ENCODE measurements at places on chromosomes 13 and 19.

DNA sequence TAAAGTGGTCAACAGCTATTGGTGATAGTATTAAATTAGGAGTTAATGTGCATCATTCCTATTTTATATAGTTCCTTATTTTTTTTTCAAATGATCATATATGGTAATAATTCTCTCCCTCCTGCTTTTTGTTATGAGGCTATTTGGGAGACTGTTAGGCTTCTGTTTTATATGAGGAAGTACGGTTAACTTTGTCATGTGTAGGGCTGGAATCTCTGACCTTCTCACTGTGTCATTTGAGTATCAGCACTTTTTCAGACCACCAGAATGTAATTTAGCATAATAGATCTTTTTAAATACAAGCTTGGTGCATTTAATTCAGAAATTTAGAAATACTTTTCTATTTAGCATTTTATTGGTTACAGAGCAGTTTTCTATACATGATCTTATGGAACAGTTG is 7.7 kb downstream of the DGKH start:
- DNase-seq, result no peak

GRCh38 chr13:108121406-108121805 is 93.9 kb downstream of the LIG4 start:
- DNase-seq, result no peak

GRCh38 chr13:84455143-84455905 is 573.0 kb upstream of the SLITRK1 start:
- DNase-seq, result no peak

- peak; percentile 71 for DNase-seq
These were observed 64.6 kb downstream of the PDS5B start for GRCh38 chr13:32650705-32651311.

- no peak for DNase-seq
These were observed 76.1 kb upstream of the PCDH8 start for GRCh38 chr13:52924289-52925148.

DNA sequence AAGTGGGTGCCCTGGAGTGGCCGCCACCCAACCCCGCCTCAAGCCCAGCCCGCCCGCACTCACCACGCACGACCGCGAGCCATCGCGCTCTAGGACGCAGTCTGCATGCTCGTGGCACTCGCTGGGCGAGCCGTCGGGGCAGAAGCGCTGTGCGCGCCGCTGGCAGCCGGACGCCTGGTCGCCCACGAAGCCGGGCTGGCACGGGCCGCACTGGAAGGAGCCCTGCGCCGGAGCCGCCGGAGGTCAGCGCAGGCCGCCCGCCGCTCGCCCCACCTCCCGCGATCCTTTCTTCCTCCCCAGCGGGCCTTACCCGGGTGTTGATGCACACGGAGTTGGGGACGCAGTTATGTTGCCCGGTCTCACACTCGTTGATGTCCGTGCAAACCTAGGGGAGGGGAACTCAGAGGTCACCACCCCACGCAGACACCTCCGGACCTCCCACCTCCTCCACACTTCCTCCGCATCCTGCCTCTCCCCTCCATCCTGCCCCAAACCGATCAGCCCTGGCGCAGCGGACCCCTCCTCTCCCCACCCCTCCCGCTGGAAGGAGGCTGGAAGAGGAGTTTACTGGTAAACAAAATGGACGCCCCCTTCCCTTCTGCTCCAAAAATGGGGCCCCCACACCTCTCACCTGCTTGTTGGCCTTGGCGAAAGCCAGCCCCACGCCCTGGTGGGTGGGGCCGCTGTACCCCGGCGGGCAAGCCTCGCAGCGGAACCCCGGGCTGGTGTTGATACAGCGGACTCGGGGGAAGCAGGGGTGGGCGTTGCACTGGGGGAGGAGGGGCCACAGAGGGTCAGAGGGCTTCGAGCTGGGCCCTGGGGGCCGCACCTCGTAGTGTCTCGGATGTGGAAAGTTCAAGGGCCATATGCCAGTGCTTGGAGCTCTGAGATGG is 2.3 kb downstream of the COMP start:
- no peak for DNase-seq

DNA sequence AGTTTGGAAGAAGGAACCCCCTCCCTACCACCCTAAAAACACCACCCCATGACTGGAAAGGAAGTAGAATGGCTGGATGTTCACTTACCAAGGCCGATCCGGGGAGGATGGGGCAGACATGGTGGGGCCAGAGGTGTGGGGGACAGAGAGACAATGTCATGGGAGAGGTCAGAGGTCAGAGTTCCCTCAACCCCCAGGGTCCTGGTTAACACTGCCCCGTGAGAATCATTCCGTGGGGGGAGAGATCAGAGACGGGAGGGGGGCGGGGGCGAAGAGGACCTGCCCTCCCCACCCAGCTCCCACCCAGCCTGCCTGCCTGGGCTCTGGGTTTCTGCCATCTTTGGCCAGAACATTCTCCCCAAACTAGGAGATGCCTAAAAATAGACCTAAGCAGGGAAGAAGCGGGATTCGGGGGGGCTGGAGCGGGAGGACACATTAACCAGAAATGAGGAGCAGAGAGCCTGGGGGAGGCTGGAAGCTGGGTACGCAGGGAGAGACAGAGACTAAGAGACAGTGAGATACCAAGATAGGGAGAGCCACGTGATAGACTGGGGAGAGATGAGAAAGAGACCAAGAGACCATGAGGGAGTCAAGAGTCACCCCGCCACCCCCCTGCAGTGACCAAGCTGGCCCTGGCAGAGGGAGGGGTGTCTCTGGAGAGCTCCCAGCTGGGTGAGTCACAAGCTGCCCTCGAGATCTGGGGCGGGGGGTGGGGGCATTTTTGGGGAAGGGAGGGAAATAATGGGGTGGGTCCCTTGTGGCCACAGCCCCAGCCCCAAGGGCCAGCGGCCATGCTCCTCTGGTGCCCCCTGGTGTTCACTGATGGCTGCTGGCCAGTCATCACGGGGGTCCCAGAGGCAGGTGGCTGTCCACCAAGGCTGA is 6.1 kb upstream of the KANK2 start:
- DNase-seq, result peak; percentile 16

- DNase-seq, result no peak
These were observed 22.2 kb downstream of the NFIX start for GRCh38 chr19:13017306-13018034.

GRCh38 chr19:8041531-8041931 is 11.0 kb upstream of the CCL25 start:
- DNase-seq, result no peak

DNA sequence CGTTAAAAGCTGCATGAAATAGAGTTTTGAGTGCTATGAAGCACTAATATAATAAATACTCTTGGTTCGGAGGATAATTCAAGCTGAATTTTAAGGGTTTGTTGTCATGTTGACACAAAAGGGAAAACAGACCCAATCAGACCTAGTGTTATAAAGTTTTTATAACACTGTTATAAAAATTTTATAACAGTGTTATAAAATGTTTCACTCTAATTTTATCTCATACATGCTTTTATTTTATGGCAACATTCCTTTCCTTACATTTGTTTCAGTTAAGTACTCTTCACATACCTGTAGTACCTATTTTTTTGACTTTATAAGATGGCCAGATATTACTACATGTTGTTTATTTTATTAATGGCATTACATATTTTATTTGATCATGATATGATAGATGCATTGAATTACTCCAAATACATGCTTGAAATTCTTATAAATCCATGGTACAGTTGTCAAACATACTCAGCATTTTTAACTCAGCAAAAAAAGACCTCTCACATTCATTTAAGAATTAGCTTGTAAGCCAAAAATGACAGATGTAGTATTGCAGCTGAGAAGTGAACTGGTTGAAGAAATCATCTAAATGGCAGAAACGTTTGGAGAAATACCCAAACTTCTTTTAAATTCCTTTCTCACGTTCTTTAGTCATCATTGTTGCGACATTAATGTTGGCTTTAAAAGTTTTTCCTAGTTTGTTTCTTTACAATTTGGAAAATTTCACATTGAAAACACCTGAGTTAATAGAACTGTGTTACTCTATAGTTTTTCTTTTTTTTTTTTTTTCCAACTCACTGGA is 104.5 kb downstream of the PIBF1 start:
- DNase-seq, result no peak

DNA sequence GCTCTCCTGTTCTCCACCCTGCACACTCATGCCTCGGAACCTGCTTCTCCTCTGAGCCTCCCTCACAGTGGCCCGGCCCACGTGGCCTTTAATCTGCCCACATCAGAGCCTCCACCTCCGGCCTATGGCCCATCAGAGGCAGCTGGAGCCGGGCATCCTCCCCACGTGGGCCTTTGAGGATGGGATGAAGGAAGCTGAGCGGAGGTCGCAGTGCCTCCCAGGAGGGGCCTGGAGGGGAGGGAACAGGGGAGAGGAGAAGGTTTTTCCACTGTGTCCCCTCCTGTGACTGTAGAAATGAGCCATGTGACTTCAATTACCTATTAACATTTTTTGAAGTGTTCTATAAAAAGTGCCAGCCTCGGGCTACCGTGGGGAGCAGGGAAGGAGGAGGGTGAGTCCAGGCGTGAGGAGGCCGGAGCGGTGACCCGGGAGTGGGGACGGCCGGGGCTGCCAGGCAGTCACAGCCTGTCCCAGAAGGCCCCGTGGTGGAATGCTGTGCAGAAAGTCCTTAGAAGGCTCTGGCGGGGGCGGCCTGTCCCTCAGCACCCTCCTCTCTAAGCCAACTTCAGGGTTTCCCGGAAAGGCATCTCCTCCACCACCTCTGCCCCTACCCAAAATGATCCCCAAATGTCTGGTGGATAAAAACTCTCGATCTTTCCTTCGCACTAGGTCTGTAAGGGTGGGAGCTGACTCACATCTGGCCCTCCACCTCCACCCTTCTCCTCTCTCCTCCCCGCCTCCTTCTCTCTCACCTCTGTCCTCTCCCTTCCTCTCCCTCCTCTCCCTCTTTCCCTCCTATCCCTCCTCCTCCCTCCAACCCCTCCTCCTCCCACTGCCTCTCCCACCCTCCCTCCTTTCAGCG is 24.8 kb upstream of the SLC1A5 start:
- DNase-seq, result no peak

- no peak for DNase-seq
These were observed 14.3 kb downstream of the WDR88 start for GRCh38 chr19:33146209-33146608.

DNA sequence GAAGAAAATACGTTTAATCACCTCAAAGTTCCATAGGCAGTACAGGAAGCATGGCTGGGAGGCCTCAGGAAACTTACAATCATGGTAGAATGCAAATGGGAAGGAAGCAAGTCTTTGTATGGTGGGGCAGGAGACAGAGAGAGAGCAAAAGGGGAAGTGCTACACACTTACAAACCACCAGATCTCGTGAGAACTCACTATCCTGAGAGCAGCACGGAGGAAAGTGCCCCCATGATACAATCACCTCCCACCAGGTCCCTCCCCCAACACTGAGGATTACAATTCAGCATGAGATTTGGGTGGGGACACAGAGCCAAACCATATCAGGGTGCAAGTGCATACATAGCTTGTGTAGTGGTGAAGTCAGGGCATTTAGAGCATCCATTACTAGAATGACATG is 92.3 kb upstream of the ANKRD10 start:
- DNase-seq, result no peak

- no peak for DNase-seq
These were observed 516.4 kb upstream of the SPRY2 start for GRCh38 chr13:80857321-80857720.

- no peak for DNase-seq
These were observed 127.7 kb downstream of the ZIC5 start for GRCh38 chr13:99843872-99844271.

- DNase-seq, result no peak
These were observed 16.2 kb downstream of the ELAVL3 start for GRCh38 chr19:11464333-11465265.

DNA sequence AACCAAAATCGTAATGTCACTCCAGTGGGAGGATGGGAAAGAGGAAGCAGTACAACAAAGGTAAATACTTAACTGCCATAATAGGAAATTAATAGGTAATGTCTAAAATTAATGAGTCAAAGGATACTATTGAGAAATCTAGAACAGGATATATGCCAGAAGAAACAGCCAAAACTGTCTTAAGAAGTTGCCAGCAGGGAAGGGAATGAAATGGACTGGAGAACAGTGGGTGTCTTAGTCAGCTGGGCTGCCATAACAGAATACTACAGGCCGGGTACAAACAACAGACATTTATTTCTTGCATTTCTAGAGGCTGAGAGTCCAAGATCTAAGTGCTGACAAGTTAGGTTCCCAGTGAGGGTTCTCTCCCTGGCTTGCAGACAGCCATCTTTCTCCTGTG is 40.3 kb upstream of the IPO5 start:
- DNase-seq, result no peak

GRCh38 chr13:50274181-50274580 is 258.9 kb downstream of the KCNRG start:
- DNase-seq, result no peak

GRCh38 chr13:104565888-104566287 is 1499.7 kb upstream of the SLC10A2 start:
- DNase-seq, result no peak

DNA sequence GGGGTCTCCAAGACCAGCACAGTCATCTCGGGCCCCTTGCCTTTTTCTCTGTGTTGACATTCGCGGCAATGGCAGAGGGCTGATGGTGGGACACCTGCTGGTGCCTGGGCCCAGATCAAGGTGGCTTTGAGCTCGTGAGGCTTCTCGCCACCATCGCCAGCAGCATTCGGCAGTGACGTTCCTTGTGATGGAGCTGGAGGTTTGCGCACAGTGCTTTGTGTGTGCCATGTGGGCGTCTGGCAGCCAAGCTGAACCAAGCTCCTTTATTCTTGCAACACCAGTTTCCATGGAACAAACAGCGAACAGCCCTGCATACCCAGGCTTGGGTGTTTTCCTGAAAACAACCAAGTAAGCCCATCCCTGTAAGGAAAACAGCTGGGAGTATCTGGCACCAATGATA is 9.1 kb upstream of the TMEM255B start:
- DNase-seq, result no peak

DNA sequence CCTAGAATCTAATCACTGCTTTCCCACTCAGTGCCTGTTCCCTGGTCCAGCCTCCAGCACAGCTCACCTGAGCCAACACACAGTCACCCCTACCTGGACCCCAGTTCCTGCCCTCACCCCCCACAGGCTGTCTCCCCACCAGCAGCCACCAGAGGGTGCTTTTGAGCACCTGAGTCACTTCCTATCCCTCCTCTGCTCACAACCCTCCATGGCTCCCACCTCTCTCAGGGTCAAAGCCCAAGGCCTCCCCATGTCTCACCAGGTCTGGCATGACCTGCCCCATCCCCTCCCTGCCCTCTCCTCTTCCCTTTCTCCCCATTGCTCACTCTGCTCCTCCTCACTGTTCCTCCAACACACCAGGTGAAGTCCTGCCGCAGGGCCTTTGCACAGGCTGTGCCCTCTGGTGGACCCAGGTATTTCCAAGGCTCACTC is 7.1 kb upstream of the DPP9 start:
- peak; percentile 67 for DNase-seq

- no peak for DNase-seq
These were observed 279.0 kb downstream of the NHLRC3 start for GRCh38 chr13:39317291-39317690.
